ENCODE measurements at places on chromosomes 2 and 18.

DNA sequence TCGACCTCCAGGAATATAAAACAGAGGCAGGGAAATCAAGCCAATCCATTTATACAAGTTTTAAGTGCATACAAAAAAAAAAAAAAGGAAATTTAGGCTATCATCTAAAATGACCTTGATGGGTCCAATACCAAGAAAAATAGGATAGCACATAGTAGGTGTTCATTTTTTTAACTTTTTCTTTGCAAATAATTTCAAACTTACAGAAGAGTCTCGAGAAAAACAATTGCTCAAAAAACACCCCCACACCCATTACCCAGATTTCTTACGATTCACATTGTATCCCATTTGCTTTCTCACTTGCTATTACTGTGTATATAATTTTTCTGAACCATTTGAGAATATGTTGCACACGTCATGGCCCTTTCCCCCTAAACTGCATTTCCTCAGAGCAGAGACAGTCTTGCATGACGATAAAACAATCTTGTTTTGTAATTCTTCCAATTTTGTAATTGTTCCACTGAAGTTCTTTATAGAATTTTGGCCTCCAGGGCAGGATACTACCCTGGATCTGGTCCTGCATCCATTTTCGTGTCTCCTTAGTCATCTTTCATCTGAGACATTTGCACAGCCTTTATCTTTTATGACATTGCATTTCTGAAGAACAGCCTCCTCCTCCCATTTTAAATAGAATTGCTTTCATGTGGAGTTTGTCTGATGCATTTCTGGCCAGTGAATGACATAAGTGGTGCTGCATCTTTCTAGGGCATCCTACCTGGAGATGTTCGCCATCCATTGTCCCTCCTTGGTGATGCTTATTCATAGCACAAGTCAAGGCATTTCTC, 68.9 kb downstream of the CYB5A start:
- no peak for DNase-seq

DNA sequence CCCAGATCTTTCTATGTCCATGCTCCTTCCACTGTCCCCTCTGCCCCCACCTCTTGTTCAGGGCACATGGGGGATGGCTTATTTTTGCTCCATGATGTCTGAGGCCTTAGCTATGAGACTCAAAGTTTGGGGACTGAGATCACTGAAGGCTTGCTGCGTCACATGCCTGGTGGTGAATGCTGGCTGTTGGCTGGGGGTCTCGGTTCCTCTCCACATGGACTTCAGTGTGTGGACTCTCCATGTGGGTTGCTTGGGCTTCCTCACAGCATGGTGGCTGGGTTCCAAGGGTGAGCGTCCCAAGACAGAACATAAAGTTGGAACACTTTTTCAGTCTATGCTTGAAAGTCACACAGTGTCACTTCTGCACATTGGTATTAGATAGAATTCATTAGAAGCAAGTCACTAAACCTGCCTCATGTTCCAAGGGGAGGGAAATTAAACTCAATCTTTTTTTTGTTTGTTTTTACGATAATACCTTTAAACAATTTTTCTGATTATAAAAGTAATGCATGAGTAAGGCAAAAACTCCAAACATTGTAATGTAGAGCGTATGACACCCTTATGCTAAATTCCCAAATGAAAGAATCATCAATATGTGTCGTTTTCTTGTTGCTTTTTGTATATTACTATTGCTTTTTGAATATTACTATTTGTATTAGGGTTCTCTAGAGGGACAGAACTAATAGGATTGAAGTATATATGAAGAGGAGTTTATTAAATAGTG, 111.7 kb downstream of the MYCN start:
- no peak for DNase-seq

DNA sequence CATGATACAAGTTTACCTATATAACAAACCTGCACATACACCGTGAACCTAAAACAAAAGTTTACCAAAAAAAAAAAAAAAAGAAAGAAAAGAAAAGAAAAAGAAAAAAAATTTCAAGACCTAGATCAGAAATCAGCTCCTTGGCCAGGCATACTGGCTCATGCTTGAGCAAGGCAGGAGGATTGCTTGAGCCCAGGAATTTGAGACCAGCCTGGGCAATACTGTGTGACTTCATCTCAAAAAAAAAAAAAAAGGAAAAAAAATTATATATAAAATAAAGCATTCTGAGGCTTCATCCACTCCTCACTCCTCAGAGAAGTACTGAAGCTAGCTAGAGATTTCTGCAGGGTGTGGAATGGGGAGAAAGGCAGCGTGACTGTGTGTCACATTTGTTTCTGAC, 11.8 kb upstream of the PROC start:
- DNase-seq: no peak

- no peak for DNase-seq
Measured at GRCh38 chr18:57433934-57434535, 1.1 kb upstream of the ONECUT2 start.

DNA sequence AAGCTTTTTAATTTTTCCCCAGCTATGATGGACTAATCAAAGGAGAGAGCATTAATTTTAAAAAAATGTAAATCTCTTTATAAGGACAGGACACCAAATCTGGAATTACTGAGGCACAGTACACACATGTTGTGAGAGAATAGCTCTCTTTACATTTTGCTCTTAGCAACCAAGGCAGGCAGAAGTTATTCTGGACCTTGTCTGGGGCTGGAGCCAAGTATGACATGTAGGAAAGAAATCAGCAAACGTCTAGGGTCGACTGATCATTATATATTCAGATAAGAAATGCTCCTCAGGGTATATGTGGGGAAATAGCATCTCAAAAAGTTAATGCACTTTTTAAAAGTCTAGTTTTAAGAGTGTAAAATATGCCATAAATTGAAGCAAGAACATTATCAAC, 1330.0 kb upstream of the CELF4 start:
- no peak for DNase-seq

- no peak for DNase-seq
Measured at GRCh38 chr2:240564561-240565332, 3.5 kb upstream of the RNPEPL1 start.

DNA sequence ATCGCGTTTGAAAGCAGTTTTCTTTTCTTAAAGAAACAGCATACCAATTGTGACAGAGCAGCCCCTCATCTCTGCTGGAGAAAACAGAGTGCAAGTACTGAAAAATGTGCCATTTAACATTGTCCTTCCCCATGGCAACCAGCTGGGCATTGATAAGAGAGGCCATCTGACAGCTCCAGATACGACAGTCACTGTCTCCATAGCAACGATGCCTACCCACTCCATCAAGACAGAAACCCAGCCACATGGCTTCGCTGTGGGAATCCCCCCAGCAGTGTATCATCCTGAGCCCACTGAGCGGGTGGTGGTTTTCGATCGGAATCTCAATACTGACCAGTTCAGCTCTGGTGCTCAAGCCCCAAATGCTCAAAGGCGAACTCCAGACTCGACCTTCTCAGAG, 9.5 kb downstream of the GRHL1 start:
- DNase-seq: no peak

DNA sequence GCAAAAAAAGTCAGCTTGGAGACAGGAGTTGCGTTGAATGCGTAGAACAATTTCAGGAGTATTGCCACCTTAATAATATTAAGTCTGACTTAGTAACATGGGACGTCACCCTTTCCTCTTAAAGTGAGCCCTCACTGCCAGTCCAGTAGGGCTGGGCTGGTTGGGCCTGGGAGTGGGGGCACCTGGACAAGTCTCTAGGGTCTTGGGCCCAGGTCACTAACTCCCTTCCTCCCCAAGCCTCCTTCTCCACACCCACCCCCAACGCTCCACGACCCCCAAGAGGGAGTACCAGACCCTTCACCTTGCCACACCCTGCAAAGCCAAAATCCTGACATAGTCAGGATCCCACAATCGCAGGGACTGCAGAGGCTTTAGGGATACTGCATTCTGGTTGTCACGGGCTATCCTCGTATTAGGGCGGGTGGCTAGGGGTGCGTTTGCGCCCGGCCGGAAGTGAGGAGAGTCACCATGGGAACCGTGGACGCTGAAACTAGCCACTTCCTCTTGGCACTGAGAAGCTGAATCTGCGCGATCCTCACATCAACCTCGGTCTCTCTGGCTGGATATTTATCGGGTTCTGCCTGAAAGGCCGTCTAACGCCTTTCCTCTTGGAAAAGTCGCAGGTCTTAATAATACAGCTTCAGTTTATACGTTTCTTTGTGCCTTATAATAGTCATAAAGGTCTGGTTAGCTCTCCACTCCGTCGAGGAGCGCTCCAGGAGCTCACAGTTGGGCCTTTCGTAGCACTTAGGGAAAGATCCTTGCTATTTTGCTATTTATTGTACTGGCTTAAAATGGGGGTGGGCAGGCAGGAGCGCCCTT, 10.3 kb upstream of the CXXC1 start:
- DNase-seq: no peak

GRCh38 chr2:179349670-179350303, 85.2 kb upstream of the SESTD1 start:
- DNase-seq: no peak

DNA sequence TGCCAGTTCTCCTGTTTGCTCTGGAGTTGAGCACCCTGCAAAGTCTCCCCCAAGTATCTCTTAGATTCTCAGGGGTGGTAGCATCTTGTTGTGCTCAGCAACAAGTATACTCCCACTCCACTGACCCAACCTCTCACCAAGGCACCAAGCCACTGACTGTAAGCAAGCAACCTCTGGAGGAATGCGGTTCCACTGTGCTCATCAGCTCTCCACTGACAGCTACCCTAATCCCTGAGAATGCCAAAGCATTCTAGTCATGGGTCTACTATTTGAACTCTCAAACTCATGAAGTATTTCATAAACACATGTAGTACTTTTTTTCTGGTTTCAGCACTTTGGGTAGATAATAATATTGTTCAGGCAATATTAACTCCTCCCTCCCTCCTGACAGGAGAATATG, 170.0 kb downstream of the EPHA4 start:
- DNase-seq: no peak

- no peak for DNase-seq
Measured at GRCh38 chr2:36512705-36513104, 85.3 kb downstream of the FEZ2 start.

- DNase-seq: peak; percentile 65
Measured at GRCh38 chr2:3587432-3587831, 7.5 kb upstream of the COLEC11 start.

Data from HepG2 (cell line).